Stimulated activated CD4-positive, alpha-beta T cell treated with anti-CD3 and anti-CD28 coated beads, TNF-alpha, amount 100 ng/mL, for 1 hour (primary cell): ENCODE measurements at places on chromosomes 4 and X.

GRCh38 chr4:104979083-104979760 lies 167.5 kb upstream of the TET2 start:
- DNase-seq = no peak

DNA sequence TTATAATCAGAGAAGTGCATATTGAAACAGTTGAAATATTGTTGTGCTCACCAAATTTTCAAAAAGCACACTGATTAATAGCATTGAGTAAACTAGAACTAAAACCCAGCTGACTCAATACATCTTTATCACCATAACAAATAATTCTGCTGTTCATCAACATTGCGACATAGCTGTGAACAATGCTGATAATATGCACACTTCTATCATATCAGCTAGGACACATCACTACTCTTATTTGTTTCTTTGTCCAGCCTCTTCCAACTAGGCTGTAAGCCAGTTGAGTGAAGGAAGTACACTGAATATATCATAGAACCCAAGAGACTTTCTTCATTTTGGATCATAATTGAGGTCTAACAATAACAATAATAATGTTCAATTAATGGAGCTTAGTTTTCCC lies 349.7 kb downstream of the IQCM start:
- no peak for DNase-seq

DNA sequence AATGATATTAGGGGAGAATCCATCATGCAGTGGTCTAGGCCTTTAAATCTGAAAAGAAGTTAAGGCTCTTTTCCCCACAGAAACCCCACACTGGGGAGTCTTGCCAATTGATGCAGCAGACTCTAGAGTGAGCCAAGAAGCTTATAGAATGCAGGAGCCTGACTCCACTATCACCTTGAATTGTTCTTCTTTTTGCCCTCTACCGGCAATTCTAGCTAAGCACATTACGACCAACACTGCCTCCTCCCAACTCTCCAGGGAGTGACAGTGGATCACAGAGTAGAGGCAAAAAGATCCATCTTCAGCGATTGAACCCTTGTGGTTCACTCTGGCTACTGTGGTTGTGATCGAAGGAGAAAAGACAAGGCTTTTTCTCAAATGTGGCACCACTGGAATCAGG lies 331.5 kb downstream of the NKX6-1 start:
- no peak for DNase-seq

DNA sequence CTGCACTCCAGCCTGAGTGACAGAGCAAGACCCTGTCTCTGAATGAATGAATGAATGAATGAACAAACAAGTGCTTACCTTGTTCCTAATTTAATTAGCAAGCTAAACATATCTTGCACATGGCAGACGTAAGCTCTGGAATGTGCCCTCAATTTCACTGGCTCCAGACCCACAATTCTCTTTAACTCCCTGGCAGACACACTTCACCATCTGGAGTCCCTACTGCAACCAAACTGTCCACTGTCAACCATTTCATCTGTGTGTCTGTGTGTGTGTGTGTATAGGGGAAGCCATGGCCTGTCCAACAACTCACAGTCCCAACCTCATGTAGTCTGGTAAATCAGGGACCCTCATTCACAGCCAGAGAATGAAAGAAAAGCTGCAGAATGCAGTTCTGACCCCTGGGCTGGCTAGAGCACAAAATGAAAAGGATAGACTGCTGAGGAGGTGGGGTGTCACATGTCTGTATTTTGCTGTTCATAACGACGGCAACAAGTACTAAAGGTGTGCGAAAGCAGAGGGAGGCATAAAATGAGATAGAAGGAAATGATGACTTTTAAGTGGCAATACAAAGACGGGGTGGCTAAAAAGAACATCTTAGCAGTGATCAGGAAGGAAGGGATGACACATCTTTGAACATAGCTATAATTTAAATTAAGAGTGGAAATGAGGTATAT lies 114.1 kb downstream of the TSPAN5 start:
- no peak for DNase-seq
